H4 (cell line): ENCODE measurements at places on chromosomes 2 and 18. TPM values are rescaled to one million over a fixed set of nuclear protein-coding genes. Genes with fewer than 3 reads are reported as not detected.

MAP3K19 gene
- not detected in 2 replicates for total RNA-seq

RGPD4 gene
- total RNA-seq: not detected in 2 replicates

DPYSL5 gene
- 4.5 and 5.0 TPM in 2 replicates for total RNA-seq

ABCB11 gene
- not detected in 2 replicates for total RNA-seq

GRCh38 chr2:118470297-118470696 lies 377.2 kb downstream of the EN1 start:
- no peak for DNase-seq

DNA sequence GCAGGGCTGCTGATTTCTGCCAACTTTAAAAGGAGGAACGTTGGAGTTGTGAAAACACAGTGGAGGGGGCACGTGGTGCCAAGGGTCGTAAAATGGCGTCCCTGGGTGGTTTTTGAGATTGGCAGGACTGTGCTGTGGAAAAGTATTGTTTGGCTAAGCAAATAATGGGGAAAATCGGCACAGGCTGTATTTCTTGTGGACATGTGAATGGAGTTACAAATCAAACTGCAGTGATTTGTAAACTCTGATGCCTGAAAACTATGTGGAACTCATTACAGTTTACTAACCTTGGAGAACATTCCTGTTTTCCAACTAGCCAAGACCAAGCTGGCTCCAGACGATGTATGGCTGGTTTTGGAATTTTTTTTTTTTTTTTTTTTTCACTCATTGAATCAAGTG lies 68.7 kb downstream of the KCTD1 start:
- no peak for DNase-seq

- peak; percentile 23 for DNase-seq
These were observed 38.9 kb upstream of the LPIN2 start for GRCh38 chr18:3051718-3052410.

DNA sequence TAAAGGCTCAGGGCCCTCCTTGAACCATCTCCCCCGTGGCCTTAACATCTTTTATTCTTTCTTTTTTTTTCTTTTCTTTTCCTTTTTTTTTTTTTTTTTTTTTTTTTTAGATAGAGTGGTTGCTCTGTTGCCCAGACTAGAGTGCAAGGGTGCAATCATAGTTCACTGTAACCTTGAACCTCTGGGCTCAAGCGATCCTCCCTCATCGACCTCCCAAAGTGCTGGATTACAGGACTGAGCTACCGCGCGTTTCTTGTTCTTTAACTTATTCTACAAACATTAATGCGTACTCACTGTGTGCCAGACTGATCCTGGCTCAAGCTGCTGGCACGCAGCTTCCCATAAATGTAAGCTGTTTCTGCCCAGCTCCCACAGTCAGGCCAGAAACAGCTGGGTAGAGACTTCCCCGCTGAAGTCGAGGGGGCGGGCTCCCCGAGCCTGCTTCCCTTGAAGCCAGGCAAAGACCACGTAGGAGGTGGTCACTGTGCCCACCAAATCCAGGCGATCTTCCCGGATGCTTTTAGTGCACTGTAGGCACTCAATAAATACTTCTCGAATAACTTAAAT lies 29.2 kb upstream of the ATP6V1B1 start:
- DNase-seq: no peak

- no peak for DNase-seq
These were observed 45.8 kb upstream of the NFU1 start for GRCh38 chr2:69483024-69483423.
